ENCODE measurements at places on chromosomes 7 and 10. TPM values are rescaled to one million over a fixed set of nuclear protein-coding genes. Genes with fewer than 3 reads are reported as not detected.

SRI gene
- total RNA-seq = 103 TPM

ZPBP gene
- not detected for total RNA-seq

DKK1 gene
- 74.1 TPM for total RNA-seq

NEUROD6 gene
- not detected for total RNA-seq

MMD2 gene
- total RNA-seq = not detected

MYOZ1 gene
- total RNA-seq = not detected

ARHGEF35 gene
- total RNA-seq = 4.0 TPM

TBATA gene
- not detected for total RNA-seq

CHAT gene
- total RNA-seq = not detected

CALCR gene
- total RNA-seq = not detected
